ENCODE measurements at places on chromosomes 13 and 19.

DNA sequence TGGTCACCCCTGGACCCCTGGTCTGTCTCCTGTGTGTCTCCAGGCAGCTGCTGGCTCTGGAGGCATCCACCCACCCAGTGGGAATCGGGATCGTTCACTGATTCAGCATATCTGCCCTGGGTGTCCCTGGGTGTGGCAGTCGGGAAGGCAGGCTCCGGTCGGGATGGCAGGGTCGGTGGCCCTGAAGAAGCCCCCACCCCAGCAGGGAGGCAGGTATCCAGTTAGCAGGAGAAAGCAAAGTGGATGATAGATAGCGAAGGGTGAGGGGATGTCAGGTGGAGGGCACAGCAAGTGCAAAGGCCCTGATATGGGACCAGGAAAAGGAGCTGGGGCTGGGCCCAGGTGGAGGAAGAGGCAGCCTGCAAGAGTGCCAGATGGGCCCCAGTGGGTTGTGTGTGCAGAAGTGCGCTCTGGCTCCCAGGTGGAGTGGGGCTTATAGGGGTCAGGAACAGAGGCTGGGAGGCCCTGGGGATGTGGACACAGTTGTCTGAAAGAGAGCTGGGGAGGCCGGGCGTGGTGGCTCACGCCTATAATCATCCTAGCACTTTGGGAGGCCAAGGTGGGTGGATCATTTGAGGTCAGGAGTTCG is 2.3 kb downstream of the SSBP4 start:
- no peak for DNase-seq

DNA sequence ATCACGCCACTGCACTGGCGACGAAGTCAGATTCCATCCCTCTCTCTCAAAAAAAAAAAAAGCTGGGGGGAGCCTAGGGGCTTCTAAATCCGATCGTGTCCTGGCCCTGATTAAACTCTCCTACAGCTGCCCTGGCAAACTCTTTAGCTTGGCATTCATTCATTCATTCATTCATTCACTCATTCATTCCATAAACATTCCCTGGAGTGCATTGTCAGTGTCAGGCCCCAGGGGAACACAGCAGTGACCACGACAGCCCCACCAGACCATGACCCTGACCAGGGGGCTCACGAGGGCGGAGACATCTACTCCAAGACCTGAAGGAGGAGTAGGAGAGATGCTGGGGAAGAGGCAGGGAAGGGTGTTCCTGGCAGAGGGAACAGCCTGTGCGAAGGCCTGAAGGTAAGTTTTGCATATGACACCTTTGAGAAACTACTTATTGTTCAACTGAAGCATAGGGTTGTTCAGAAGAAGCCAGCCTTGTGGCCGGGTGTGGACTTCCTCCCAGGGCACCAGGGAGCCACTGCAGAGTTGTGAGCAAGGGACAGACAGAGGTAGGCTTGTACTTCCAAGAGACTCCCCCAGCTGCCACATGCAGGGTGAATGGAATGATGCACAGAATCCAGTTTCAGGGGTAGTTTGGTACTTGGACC is 24.5 kb downstream of the CEACAM16 start:
- no peak for DNase-seq

DNA sequence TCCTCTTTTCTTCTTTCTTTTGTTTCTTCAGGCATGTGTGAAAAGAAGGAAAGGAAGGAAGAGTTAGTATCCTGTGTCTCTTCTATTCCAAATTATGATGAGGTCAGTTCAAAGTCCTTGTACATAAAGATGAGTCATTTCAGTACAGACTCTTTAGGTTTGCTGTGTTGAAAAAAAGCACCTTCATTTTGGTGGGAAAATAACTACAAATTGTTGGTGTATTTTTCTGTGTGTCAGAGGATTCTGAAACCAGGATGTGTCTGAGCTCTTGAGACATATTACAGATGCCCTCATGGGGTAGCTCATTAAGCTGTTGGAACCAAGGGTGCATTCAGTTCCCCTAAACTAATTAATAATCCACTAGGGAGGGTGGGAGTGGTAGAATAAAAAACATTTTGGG is 5.8 kb upstream of the HSPH1 start:
- DNase-seq: no peak

DNA sequence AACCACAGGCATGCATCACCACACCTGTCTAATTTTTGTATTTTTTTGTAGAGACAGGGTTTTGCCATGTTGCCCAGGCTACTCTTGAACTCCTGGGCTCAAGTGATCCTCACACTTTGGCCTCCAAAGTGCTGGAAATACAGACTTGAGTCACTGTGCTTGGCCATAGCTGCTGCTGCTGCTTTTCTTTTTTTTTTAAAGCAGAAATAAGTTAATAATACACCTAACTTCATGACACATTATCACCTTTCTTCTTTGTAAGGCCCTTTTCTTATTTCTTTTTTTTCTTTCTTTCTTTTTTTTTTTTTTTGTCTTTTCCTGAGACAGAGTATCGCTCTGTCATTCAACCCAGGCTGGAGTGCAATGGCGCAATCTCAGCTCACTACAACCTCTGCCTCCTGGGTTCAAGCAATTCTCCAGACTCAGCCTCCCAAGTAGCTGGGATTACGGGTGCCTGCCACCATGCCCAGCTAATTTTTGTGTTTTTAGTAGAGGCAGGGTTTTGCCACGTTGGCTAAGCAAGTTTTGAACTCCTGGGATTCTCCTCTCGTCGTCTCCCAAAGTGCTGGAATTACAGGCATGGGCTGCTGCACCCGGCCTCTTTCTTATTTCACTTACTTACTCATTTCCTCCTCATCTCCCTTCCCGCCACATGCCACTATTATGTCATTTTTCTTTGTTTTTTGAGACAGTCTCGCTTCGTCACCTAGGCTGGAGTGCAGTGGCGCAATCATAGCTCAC is 8.7 kb downstream of the SHKBP1 start:
- peak; percentile 58 for DNase-seq

GRCh38 chr19:9854282-9854846 is 19.2 kb downstream of the PIN1 start:
- DNase-seq: no peak

DNA sequence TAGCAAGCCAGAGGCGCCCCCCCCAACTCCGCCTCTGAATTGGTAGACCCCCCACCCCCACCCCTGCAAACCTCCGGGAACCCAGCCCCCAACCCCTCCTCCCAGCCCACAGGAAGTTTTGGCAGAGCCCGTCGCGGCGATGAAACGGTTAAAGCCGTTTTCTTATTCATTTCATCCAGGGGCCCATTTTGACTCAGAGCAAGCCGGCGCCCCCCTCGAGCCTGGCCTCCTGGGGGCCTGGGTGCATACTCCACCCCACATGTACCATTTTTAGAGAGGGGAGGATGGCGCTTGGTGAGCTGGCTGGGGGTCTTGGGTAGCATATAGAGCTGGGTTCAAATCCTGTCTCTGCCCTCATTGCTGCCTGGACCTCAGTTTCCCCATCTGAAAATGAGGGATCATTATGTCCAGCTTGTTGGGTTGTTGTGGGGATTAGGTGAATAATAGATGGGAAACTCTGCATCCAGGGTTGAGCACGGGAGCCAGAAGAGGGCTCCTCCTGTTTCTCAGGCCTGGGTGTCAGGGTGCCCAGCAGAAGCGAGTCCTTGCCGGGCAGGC is 7.9 kb upstream of the JUNB start:
- no peak for DNase-seq

DNA sequence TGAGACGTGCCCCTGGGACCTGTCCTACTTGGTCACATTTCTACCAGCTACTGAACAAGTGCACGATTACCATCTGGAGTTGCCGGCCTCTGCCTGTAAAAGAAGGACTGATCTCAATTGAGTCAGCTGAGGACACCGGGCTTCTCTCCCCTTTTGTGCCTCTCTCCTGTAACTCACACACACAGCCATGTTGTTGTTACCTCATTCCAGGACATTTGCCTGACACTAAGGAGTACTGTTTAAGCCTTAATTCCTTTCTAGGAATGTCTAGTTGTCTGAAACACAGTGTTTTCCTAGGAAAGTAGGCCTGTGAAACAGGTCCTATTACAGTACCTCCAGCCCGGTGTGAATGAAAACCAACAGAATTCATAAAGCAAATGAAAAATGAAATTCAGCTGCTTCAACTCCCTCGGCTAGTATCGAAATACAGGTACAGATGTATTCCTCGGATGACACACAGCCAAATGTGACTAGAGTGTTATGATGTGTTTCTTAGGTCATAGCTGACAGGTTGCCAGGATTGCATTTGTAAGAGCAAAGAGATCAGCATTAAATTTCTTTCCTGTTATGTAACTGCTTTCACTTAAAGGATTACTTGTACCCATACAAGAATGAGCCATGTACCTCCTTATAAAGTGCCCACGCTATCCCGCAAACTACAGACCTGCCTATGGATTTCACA is 152.0 kb upstream of the IRS2 start:
- DNase-seq: peak; percentile 63

GRCh38 chr13:99269627-99270241 is 11.6 kb upstream of the GPR18 start:
- DNase-seq: peak; percentile 57

DNA sequence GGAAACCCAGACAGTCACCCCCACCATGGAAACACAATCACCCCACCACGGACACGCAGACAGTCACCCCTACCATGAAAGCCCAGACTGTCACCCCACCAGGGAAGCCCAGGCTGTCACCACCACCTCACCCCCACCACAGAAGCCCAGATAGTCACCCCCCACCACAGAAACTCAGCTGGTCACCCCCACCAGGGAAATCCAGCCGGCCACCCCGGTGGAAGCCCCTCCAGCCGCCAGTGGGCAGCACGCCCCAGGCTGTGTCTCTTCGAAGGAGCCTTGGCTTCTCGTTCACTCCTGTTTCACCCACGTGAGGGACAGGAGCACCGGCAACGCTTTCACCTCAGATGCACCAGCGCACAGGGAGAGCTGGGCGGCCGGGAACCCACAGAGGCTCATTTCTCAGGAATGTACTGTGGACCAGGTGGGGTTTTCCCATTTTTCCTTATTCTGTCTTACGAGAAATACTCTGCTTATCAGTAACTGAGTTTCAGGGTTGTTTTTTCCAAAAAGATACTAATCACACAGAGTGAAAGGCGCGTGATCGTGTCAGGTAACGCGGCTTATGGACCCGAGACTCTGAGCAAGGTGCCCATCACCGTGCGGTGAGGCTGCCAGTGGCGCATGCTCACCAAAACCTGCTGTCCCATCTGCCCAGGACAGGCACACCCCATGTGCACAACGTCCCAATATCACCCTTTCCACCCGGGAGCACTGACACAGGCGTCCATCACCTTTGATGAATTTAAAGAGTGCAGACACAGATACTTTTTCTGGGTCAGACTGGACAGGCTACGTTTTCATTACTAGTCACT is 28.0 kb downstream of the CARS2 start:
- DNase-seq: no peak

GRCh38 chr19:18464646-18465045 is 26.7 kb upstream of the ISYNA1 start:
- DNase-seq: peak; percentile 89

GRCh38 chr13:36913463-36913862 is 6.6 kb downstream of the SMAD9 start:
- no peak for DNase-seq

DNA sequence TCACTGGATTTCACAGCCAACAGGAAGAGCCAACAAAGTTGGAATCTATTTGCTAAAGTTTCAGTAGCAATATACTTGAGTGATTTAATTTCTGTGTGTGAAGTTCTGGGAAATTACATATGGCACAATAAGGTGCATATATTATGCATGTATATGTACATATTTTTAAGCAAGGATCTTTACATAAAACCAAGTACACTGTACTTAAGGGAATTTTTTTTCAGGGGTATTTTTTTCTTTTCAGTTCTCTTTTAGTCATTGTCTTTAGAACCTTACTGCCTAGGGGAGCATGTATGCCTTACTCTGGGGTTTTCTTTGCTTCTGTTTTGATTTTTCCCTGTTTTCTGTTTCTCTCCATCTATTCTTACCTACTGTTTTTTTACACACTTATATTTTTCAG is 7.4 kb downstream of the RAP2A start:
- DNase-seq: no peak

GRCh38 chr19:31613683-31614219 is 264.5 kb upstream of the TSHZ3 start:
- DNase-seq: no peak

- DNase-seq: no peak
Measured at GRCh38 chr13:31929031-31929770, 102.4 kb upstream of the FRY start.

- no peak for DNase-seq
Measured at GRCh38 chr13:62057286-62057685, 641.6 kb upstream of the PCDH20 start.

DNA sequence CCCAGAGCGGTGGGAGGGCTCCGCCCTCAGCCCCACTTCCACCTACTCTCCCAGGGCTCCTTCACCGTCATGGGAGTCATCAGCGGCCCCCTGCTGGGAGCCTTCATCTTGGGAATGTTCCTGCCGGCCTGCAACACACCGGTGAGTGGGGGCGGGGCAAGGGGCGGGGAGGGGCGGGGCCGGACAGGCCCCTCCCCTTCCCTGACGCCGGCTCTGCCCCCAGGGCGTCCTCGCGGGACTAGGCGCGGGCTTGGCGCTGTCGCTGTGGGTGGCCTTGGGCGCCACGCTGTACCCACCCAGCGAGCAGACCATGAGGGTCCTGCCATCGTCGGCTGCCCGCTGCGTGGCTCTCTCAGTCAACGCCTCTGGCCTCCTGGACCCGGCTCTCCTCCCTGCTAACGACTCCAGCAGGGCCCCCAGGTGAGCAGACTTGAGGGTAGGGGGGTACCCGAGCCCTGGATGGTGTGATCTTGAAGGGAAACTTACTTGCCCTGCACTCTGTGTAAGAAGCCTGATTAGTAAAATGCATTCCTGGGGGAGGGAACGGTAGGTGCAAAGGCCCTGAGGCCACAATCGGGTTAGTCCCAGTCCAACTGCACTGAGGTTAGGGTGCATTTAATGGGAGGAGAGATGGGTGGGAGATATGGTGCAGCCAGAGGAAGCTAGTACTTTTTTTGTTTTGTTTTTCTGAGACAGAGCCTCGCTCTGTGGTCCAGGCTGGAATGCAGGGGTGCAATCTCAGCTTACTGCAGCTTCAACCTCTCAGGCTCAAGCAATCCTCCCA is 12.1 kb downstream of the SLC5A5 start:
- no peak for DNase-seq

- DNase-seq: peak; percentile 52
Measured at GRCh38 chr19:48963371-48964204, 1.5 kb upstream of the FTL start.

GRCh38 chr19:54062643-54063042 is 1.1 kb downstream of the VSTM1 start:
- no peak for DNase-seq

- DNase-seq: no peak
Measured at GRCh38 chr13:38024431-38024830, 154.9 kb upstream of the TRPC4 start.
